Activated T-helper 2 cell treated with anti-CD3 and anti-CD28 coated beads, Interferon-gamma antibody, Interleukin-2, Interleukin-4, amounts not matched to agents 10 μg/mL and 5 μg/mL and 100 μg/mL, durations not matched to agents 14 hours and 24 hours and 36 hours (primary cell): ENCODE measurements at places on chromosomes 3 and 15. TPM values are rescaled to one million over a fixed set of nuclear protein-coding genes. Genes with fewer than 3 reads are reported as not detected.
A peak's percentile ranks its signal among the peaks of the same experiment; 100 is the strongest.

METTL6 gene
- 16.1 and 16.5 TPM in 2 replicates for total RNA-seq

DNA sequence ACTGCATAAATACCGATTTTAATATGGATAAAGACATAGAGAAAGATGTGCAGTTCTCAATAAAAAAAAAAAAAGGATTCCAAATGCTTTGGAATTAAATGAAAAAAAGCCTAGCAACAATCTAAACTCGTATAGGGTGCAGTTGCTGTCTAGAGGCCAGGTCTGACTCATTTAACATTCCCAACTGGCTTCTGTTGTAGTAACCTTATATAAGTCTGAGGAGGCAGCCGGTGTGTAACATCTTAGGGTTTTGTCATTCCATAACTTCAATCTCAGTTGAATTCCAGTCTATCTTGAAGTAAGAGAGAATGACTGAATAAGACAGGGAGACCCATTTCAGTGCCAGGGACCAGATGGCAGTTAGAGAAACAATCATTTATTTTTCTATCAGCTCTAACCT is 6.5 kb downstream of the PDCD10 start:
- H3K36me3 ChIP-seq, result peaks cover 17% of the 10 kb centered on the region
- H3K27ac ChIP-seq, result no peak overlapping the region
- DNase-seq, result no peak
- peaks cover 22% of the 10 kb centered on the region for H3K4me1 ChIP-seq
- no peak overlapping the region for H3K4me3 ChIP-seq
- H3K27me3 ChIP-seq, result no peaks in the 10 kb centered on the region

- no peaks in the 10 kb centered on the region for H3K4me1 ChIP-seq
- H3K4me3 ChIP-seq, result no peak overlapping the region
- DNase-seq, result no peak
- peaks cover 3% of the 10 kb centered on the region for H3K27me3 ChIP-seq
Measured at GRCh38 chr3:13120289-13120927, 47.2 kb upstream of the IQSEC1 start.

TMEM266 gene
- not detected in 2 replicates for total RNA-seq

- H3K4me1 ChIP-seq, result peaks cover 37% of the 10 kb centered on the region
- peak overlapping the region; percentile 87 for H3K4me3 ChIP-seq
- H3K36me3 ChIP-seq, result peaks cover 49% of the 10 kb centered on the region
- peak overlapping the region; percentile 100 for H3K27ac ChIP-seq
Measured at GRCh38 chr3:4976109-4976508, 3.1 kb upstream of the BHLHE40 start.

DNA sequence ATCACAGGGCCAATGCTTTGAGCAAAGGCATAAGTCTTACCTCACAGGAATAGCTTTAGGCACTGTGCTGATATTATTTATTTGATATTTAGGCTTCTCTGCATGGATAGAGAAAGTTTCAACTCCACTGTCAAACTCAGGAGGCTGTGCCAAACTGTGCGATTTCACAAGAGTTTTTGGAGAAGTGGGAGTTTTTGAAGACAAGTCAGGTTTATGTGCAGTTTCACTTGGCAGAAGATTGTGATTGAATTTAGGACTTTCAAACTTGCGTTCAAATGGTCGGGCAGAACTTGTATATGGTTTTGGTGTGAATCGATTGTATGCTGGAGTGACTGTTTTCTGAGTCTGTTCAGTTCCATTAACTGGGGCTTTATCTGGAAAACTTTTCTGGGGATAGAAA is 113.7 kb downstream of the TJP1 start:
- H3K4me1 ChIP-seq, result no peaks in the 10 kb centered on the region
- DNase-seq, result no peak
- H3K27me3 ChIP-seq, result no peaks in the 10 kb centered on the region
- H3K27ac ChIP-seq, result no peak overlapping the region
- H3K36me3 ChIP-seq, result no peaks in the 10 kb centered on the region
- no peak overlapping the region for H3K4me3 ChIP-seq

DNA sequence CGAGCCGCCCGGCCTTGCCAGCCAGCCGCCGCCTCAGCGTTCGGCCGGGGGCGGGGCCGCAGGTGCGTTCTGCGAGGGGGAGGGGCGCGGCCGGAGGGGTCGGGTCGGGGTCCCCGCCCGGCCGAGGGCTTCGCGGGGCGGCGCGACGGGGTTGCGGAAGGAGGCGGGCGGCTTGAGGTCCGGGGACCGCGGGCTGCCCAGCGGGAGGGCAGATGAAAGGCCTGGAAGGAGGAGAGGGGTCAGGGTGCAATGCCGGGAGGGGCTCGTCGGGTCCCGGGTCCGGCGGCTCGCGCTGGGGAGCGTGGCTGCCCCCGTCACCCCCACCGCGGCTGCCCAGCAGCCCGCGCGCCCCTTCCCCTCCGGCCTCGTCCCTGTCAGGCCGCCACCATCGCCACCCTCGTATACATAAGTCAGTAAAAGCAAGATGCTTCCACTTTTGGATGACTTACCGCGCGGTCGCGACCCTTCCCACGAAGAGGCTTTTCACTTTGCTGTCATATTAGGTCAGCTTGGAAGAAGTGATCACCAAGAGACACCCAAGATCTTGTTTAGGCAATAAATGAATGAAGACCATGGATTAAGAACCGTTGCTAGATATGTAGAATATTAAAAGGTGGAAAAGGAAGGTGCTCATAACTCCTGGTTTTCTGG is 620 bp upstream of the ANP32A start:
- peak overlapping the region; percentile 100 for H3K4me3 ChIP-seq
- peaks cover 20% of the 10 kb centered on the region for H3K36me3 ChIP-seq
- H3K27ac ChIP-seq, result peak overlapping the region; percentile 46
- no peaks in the 10 kb centered on the region for H3K27me3 ChIP-seq

DNA sequence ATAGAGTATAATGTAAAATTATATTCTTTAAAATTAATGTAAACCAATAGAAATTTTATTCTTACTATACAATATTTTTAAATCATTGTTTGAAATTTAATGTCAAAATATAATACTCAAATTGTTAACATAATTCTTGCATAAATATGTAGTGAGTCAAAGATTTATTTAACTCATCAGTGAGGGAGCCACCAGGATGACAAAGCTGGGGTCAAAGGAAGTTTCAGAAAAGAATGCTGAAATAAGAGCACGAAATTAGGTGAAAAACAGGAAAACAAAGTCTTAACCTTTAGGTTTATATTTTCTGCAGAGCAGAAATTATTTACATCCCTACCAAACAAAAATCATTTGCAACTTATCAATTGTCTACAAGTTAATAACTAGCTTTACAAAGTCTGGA is 74.1 kb downstream of the DIPK2A start:
- H3K36me3 ChIP-seq, result no peaks in the 10 kb centered on the region
- H3K27ac ChIP-seq, result no peak overlapping the region
- DNase-seq, result no peak
- H3K4me3 ChIP-seq, result no peak overlapping the region

CHRM5 gene
- total RNA-seq, result not detected in 2 replicates

CADPS gene
- total RNA-seq, result not detected in 2 replicates

- no peak overlapping the region for H3K27ac ChIP-seq
- H3K36me3 ChIP-seq, result no peaks in the 10 kb centered on the region
- H3K4me3 ChIP-seq, result no peak overlapping the region
- H3K4me1 ChIP-seq, result no peaks in the 10 kb centered on the region
Measured at GRCh38 chr3:178772746-178773145, 236.5 kb downstream of the KCNMB2 start.

DNA sequence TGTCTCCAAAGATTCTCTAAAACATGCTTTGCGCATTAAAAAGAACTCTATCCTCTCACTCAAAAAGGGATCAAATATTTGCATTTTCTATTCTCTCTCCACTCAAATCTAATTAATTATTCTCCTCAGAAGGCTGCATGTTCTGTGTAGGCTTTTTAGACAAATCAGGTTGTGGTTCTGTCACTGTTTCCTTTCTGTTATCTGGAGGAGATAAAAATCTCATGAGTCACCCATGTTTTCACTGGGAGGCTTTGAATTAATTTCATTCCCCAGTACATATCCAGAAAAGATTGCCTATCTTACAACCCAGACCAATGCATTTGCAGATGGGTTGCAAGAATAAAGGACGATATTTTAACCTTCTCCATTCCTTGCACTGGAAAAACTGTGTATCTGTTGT is 446.5 kb downstream of the GRM7 start:
- H3K4me3 ChIP-seq, result no peak overlapping the region
- DNase-seq, result no peak
- no peaks in the 10 kb centered on the region for H3K27me3 ChIP-seq
- H3K4me1 ChIP-seq, result no peaks in the 10 kb centered on the region
- H3K27ac ChIP-seq, result no peak overlapping the region

DNA sequence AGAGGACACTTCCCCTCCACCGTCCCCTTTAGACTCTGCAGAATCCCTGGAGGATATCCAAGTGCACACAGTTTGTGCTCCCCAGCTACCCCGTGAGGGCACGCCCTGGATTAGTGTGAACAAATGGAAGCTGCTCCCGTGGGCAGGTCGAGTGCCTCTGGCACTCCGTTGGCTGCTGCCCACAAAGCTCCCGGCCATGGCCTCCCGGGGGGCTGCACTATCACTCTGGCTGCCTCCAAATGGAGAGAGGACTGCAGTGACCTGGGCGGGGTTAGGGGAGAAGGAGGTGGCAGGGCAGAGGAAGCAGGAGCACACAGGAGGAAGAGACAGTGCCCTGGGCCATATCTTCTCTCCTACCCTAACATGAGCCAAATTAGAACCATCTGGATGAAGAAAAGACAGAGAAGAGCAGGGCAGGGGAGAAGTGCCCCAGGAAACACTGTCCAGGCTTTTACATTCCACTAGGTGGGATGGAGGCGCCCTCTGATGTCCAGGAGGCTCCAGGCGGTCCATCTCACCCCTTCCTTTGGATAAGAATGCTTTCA is 29.4 kb upstream of the ACAD9 start:
- H3K27me3 ChIP-seq, result no peaks in the 10 kb centered on the region
- no peak overlapping the region for H3K27ac ChIP-seq
- peaks cover 17% of the 10 kb centered on the region for H3K4me1 ChIP-seq
- DNase-seq, result no peak
- no peak overlapping the region for H3K4me3 ChIP-seq

DNA sequence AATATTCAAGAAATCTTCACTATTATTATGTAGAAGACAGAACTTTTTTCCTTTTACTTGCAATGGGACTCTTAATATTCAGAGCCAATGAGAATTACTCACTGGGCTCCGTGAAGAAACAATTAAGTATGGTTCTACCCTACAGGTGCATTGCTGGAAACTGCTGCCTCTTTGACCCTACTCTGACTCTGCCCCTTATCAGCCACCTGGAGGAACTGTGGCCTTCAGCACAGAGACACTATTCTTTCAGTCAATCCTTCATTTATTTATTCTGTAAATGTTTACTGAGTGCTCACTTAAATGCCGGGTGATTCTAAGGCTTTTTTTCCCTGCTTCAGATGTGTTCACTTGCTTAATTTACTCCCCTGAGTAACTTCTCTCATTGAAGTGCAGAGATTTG is 163.2 kb downstream of the SYNPR start:
- H3K4me3 ChIP-seq, result no peak overlapping the region
- H3K27ac ChIP-seq, result no peak overlapping the region
- no peaks in the 10 kb centered on the region for H3K4me1 ChIP-seq
- no peak for DNase-seq
- no peaks in the 10 kb centered on the region for H3K36me3 ChIP-seq

LRTM1 gene
- total RNA-seq, result not detected in 2 replicates

DNA sequence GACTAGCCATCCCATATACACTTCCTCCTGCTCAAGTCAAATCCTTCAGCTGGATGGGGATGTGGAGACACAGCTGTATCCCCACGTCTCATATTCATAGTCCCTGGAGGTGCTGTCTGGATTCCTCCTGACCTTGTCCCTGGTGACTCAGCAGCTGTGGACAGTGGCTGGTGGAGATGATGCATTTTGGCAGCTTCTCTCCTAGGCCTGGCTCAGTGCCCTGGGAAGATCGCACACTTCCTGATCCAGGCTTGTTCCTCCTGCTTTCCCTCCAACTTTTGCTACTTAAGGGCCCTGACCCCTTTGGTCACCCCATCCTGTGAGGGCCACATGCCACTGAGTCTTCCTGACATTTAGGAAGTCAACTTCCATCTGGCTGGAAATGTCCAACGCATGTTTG is 44.4 kb downstream of the ADAMTSL3 start:
- DNase-seq, result no peak
- no peaks in the 10 kb centered on the region for H3K4me1 ChIP-seq
- no peaks in the 10 kb centered on the region for H3K36me3 ChIP-seq
- no peak overlapping the region for H3K27ac ChIP-seq

GRCh38 chr3:88142094-88142624 is 7.6 kb upstream of the C3orf38 start:
- no peak overlapping the region for H3K27ac ChIP-seq
- H3K36me3 ChIP-seq, result peaks cover 38% of the 10 kb centered on the region
- no peak overlapping the region for H3K4me3 ChIP-seq
- DNase-seq, result no peak

KNSTRN gene
- total RNA-seq, result 48.1 and 49.9 TPM in 2 replicates

DNA sequence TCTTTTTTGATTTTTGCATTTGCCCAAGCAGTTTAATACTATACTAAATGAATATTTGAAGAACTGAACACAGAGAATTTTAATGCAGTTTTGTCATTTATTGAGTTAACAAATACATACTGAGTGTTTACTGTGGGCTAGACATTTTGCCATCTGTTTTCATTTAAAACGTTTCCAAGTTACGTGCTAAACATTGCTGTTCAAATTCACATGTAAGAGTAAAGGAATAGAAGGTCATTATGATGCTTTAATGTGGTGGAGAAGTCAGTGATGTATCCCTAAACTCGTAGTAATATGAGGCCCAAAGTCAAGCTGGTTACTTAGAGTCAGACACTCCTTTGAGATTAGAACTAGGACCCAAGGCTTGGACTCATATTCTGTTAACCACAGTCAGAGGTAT is 49.4 kb downstream of the CRYBG3 start:
- DNase-seq, result no peak
- peaks cover 22% of the 10 kb centered on the region for H3K4me1 ChIP-seq
- H3K36me3 ChIP-seq, result peaks cover 11% of the 10 kb centered on the region

GRCh38 chr3:174821477-174821876 is 37.7 kb upstream of the NAALADL2 start:
- H3K4me1 ChIP-seq, result no peaks in the 10 kb centered on the region
- no peak overlapping the region for H3K4me3 ChIP-seq
- H3K36me3 ChIP-seq, result no peaks in the 10 kb centered on the region

- no peak overlapping the region for H3K4me3 ChIP-seq
- no peak for DNase-seq
- H3K27me3 ChIP-seq, result peaks cover 28% of the 10 kb centered on the region
- H3K27ac ChIP-seq, result no peak overlapping the region
- H3K4me1 ChIP-seq, result no peaks in the 10 kb centered on the region
Measured at GRCh38 chr15:45087513-45087912, 26.5 kb downstream of the DUOX2 start.

- peaks cover 40% of the 10 kb centered on the region for H3K36me3 ChIP-seq
- H3K4me1 ChIP-seq, result peaks cover 51% of the 10 kb centered on the region
- peak within 1 kb of the TSS; percentile 96 for H3K4me3 ChIP-seq
- peak; percentile 83 for DNase-seq
- peak within 1 kb of the TSS; percentile 99 for H3K27ac ChIP-seq
Measured at GRCh38 chr3:52238761-52239701, at the start of gene TWF2. TSS of gene TWF2 (minus strand) at chr3:52239158. CDS start at chr3:52239016, 142 bp downstream.

DNA sequence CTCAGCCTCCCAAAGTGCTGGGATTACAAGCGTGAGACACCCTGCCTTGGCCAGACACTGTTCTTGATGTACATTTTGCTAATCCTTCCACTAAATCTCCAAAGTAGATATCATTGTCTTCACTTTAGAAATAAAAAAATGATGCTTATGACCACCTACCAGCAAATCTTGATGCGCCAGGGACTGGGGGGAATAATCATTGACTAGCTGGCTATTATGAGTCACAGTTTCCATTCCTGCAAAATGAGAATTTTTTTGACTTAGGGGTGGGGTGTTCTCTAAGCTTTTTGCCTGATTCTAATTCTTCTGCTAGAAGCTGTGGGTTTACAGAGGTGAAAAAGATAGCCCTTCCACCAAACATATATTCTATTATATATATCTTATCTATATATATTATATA is 17.1 kb upstream of the RFC4 start:
- no peak for DNase-seq
- H3K4me1 ChIP-seq, result peaks cover 19% of the 10 kb centered on the region
- peaks cover 4% of the 10 kb centered on the region for H3K27me3 ChIP-seq
- H3K27ac ChIP-seq, result no peak overlapping the region
- peaks cover 3% of the 10 kb centered on the region for H3K36me3 ChIP-seq

SPSB4 gene
- not detected in 2 replicates for total RNA-seq

SATB1 gene
- total RNA-seq, result 831 and 866 TPM in 2 replicates

GTF2A2 gene
- 187 and 193 TPM in 2 replicates for total RNA-seq

TIPIN gene
- 42.4 and 43.3 TPM in 2 replicates for total RNA-seq
